ENCODE measurements at places on chromosomes 4 and X. TPM values are rescaled to one million over a fixed set of nuclear protein-coding genes. Genes with fewer than 3 reads are reported as not detected.

The SOD3 gene
- polyA plus RNA-seq: 0.23 TPM

- DNase-seq: no peak
Measured at GRCh38 chrX:110241816-110242215, 76.1 kb downstream of the AMMECR1 start.

The CCDC110 gene
- polyA plus RNA-seq: not detected

GRCh38 chr4:85769009-85769408 lies 294.1 kb downstream of the ARHGAP24 start:
- no peak for DNase-seq

DNA sequence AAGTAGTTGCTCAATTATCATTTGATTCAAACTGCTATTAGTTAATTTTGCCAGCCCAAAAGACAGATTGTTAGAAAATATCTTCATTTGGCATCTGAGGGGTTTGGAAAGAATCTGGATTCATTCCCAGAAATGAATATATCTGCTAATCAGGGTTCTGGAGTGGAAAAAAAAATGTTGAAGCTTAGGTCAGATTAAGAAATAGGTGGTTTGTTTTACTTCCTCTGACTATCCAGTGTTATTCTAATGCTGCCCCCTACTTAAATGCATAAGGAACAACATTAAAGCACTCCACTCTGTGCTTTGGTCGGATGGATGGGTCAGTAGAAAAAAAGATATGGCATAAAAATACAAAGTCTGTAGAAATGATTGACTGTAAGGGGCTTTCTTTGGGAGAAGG lies 89.0 kb downstream of the LUZP4 start:
- DNase-seq: no peak

- DNase-seq: peak; percentile 63
Measured at GRCh38 chrX:10190367-10190766, 33.6 kb downstream of the CLCN4 start.

DNA sequence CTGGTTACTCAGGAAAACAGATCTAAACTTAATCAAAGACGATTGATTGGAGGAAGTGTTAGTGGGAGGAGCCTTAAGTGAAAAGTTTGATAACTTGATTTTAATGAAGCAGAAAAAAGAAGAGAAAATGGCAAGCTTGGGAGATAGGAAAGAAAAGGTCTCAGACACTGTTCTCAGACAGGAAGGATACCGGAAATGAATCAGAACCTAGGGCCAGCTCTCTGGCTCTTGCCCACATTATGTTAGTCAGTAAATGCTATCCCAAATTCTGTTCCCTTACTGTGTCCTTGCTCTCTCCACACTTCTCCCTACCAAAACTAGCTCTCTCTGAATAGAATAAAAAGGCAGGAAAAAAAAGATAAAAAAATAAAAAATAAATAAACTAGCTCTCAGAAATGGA lies 48.6 kb upstream of the TMEM164 start:
- DNase-seq: no peak

The PNMA5 gene
- polyA plus RNA-seq: 0.07 TPM

DNA sequence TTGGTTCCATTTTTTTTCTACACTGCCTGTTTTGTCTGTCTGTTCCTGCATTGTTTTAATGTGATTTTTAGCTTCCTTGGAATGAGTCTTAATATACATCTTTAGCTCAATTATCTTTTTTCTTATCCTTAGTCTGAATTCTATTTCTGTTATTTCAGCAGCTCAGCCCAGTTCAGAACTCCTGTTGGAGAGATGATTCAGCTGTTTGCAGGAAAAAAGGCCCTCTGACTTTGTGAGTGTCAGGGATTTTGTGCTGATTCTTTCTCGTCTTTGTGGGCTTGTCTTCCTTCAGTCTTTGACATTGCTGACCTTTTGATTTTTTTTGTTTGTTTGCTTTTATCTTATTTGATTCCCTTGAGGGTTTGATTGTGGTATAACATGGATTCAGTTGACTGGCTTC lies 343.2 kb upstream of the TRAM1L1 start:
- DNase-seq: no peak

GRCh38 chr4:31114816-31115215 lies 394.6 kb downstream of the PCDH7 start:
- DNase-seq: no peak

- no peak for DNase-seq
Measured at GRCh38 chr4:97548186-97548585, 595.1 kb downstream of the STPG2 start.

DNA sequence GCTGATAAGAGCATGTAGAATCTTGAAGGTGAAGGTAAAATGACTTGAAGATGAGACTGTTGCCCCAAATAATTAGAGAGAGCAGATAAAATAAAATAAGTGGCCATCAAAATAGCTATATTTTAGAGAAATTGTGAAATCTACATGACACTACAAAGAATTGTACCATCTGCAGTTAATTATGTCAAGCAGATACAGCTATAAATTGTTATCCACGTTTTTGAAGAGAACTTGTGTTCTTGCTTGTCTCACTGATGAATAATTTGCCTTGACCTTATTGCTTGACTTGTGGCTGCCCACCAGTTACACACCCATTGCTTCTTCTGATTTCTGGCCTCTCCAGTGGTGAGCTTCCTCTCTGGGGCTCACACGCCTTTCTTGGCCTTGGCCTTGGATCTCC lies 75.8 kb upstream of the TNIP3 start:
- no peak for DNase-seq

The UGT2B17 gene
- polyA plus RNA-seq: not detected

- DNase-seq: no peak
Measured at GRCh38 chr4:181701894-181702293, 541.3 kb upstream of the TENM3 start.

DNA sequence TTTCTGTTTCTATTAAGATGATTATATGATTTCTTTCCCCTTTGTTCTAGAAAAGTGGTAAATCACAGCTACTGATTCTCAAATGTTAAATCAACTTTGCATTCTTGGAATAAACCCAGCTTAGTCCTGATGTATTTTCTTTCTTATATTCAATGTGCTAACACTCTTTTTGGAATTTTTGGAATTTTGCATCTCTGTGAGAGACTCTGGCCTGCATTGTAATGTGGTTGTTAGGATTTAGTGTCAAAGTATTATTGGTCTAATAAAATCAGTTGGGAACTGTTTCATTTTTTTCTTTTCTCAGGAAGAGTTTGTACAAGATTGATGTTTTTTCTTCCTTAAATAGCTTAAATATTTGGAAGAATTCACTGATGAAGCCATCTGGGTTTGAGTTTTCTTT lies 109.6 kb downstream of the KIT start:
- no peak for DNase-seq

DNA sequence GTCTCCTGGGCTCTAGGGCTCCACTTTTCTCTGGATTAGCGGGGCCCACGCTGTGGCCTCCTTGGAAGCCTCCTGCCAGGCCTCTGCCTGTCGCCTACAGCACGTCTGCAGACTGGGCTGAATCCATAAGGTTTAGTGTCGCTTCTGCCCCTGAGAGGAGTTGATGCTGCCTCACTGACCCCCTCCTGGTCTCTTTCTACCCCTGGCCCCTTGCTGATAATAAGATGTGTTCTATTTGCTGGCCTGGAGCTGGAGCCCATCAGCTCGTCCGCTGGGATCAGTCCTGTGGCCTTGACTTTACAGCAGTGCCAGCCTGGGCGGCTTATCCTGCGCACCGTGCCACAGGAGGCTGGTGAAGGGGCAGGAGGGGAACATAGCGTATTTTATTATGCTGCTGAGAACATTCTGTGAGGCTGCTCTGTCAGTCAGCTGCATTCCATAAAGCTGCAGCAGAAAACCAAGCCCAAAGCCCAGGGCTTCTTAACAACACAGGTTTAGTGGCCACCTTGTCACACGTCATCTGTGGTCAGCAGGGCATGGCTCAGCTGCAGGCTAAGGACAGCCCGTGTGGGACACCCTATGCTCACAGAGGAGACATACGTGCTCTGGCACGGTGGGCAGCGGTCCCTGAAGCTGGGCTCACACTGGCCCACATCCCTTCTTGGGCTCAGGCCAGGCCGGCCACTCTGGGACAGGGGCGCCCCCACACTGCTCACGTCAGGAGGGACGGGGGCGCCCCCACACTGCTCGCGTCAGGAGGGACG lies 29.3 kb upstream of the HGFAC start:
- DNase-seq: no peak

DNA sequence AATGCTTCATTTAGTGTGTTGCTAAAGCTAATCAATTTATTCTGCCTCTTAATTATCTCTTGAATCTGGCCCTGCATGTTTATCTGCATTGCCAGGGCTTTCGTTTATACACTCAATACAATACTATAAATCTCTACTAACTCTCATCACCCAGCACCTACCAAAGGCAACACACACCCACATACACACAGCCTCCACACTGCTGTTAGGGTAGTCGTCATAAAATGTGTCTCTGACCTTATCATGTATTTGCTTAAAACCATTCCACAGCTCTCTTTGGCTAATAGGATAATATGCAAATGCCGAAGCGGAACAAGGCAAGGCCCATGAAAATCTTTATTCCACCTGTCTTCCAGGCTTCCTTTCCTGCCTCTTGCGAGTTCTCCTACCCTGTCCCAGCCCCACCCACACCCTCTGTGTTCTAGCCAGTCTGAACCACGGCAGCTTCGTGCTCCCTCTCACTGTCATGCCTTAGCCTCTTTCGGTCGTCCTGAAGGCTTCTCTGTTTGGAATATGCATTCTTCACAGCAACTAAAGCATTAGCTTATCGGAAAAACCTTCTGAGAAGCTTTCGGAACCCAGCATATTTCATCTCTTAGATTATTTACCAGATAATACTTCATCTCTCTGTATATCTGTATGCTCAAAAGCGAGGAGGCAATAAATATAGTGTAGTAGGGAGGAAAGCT lies 333.5 kb downstream of the TENM3 start:
- no peak for DNase-seq

GRCh38 chrX:22056235-22056634 lies 24.1 kb downstream of the PHEX start:
- no peak for DNase-seq

All from K562 (cell line).